ENCODE measurements at places on chromosomes 4 and X.

DNA sequence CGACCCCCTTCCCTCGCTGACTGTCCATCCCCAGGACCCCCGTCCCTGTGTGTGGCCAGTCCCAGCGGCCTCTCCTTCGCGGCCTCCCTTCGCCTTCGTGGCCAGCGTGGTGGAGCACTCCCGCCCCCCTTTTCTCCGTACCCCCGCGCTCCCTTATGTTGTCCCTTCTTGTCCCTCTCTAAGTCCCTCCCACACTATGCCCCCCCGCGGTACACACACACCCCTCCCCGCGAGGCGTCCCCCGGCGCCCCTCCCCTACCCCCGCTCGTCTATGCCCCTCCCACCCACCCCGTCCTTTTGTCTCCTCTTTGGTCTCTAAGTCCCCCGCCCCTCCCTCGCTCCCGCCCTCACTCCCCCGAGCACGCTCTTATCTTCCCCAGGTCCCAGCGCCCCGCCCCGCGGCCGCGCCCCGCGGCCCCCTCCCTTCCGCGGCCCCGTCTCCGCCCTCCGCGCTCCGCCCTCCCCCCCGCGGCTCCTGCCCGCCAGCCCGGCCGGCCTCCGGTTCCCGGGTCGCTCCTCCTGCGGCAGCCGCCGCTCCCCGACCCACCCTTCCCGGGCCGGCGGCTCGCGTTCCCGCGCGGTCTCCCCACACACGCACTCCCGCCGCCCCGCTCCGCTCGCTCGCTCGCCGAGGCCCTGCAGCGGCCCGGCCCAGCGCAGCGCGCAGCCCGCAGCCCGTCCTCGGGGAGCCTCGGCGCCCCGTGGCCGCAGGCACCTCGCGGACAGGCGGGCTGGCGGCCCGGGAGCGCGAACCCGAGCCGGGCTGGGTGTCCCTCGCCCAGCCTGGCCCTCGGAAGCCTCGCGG is 26.3 kb downstream of the UTP14A start:
- peak; percentile 87 for DNase-seq

DNA sequence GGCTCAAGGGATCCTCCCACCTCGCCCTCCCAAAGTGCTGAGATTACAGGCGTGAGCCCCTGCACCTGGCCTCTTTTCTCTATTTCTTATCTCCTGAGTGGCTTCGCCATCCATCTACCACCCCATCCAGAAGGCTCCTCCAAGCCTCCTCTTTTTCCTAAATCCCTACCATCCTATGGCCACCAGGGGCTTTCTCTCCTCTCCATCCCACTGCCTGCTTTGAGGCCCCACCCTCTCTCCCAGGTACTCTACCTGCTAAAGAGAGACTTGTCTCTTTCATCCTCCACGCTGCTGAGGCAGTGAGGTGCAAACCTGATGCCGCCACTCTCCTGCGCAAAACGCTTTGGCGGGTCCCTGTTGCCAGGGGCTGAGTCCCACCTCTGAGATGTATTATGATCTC is 7.0 kb downstream of the RS1 start:
- no peak for DNase-seq

GRCh38 chr4:184544788-184545409 is 70.5 kb upstream of the IRF2 start:
- no peak for DNase-seq

DNA sequence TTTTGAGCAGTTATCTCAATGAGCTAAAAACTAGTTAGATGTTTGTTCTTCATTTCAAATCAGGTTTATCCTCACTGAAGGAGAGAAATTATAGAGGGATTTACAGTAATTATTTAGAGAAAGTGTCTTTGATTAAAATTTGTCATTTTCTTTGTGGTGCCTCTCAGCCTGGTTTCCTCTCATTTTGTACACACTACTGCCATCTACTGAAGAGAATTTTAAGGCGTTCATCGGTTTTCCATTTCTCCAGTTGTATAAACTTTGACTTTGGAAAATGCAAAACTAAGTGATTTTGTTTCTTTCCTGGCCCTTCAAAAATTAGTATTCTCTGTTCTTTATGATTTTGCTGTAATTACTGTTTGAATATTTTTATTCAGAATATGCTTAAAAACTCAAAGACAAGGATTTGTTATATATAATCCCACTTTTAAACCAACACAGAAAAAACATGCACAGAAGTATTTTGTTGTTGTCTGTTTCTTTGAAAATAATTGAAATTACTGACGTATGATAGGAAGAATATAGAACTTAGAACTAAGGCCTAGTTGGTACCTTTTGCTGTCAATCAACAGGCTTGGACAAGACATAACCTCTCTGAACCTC is 34.4 kb upstream of the ANXA3 start:
- DNase-seq = no peak

GRCh38 chr4:138596896-138597295 is 354.7 kb upstream of the SLC7A11 start:
- no peak for DNase-seq

GRCh38 chr4:161525121-161525520 is 638.7 kb downstream of the FSTL5 start:
- no peak for DNase-seq
